Amniotic stem cell (primary cell): ENCODE measurements at places on chromosomes 2 and 18.

GRCh38 chr18:51525453-51526225 is 328.2 kb upstream of the MEX3C start:
- DNase-seq: no peak

DNA sequence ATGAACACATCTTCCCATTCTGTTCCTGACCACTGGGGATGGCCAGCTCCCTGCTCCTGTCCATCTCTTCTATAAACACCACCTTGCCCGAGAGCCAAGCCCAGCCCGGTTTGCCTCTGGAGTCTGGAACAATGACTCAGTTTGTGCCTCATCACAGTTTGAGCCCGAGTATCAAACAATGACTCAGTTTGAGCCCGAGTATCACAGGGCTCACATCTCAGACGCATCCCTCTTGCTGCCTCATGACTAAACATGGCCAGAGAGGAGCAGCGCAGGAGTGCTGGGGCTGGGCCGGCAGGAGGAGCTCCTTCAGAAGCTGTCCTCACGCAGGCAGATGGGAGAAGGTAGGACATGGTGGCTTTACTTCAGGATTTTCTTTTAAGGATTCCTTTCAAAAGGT is 68.7 kb downstream of the PXDN start:
- peak; percentile 92 for DNase-seq

GRCh38 chr18:5842653-5843052 is 52.7 kb downstream of the TMEM200C start:
- DNase-seq: no peak

DNA sequence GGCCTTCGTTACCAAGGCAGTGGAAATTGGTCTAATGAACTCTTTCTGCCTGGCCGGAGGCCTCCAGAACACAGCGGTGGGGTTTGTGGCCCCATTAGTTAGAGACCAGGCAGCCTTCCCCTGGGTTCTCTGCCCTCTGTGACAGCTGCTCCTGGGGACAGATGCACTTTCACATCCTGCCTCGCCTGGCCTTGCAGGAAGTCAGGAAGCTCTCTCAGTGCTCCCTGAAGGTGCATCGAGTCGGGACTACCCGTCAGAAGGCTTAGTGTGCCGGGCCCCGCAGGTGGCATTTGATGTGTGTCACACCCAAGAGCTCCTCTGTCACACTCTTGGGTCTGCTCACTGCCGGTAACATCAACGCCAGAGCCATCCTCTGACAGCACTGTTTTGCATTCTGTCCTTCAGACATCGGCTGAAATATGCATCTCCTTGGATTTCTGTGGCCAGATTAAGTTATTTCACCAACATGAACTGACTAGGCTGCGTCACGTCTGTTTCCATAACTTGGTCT is 158.3 kb downstream of the LDLRAD4 start:
- DNase-seq: no peak

DNA sequence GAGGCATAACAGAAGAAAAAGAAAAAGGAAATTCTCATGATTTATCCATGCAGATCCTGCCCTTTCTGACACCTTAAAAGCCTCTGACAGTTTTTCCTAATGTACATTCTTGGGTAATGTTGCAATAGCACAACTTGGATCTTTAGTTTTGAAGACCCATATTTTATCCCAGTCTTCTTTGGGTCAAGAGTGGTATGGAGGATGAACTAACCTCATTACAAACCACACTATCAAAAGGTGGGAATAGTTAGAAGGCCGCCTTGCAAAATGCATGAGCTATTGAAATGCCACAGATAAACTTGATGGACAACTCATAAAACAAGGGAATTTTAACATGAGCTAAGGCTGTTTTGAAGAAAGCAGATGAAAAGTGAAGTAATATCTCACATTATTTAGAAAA is 1479.8 kb upstream of the ACVR2A start:
- no peak for DNase-seq

- DNase-seq: no peak
Observed at GRCh38 chr2:20755132-20755800, 67.6 kb downstream of the LDAH start.

DNA sequence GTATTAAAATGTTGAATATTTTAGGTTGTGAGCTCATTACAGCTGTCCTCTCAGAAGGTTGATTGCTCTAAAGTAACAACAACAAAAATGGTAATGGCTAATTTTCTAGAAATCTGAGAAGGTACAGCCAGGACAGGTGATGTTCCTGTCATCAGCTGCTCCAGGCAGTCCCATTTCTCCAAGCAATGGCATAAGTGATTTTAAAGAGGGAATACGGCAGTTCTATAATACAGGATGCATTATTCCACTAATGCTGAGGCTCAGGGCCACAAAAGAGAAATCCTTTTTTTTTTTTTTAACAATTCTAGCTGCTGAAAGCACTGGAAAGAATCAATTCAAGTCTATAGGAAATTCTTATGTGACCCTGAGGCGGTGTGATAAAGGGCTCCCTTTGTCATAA is 199.9 kb downstream of the PMAIP1 start:
- DNase-seq: no peak

DNA sequence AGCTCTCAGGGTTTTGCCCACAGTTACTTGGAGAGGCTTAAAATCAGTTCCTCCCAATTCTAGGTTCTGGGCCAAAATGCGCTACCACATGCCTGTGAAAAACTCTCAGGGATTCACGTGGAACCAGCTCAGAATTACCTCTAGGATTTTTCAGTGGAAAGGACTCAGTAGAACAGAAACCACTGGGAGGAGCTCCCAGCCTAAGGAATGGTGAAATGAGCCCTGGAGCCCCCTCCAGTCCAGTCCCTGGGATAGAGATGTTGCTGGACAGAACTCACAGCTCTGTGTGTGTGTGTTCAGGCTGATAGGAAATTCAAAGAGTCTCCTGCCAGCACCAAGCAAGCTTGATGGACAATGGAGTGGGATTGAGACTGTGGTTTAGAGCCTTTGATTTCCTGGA is 21.1 kb upstream of the SLC9A4 start:
- DNase-seq: no peak

GRCh38 chr2:13260402-13260801 is 543.7 kb downstream of the TRIB2 start:
- DNase-seq: no peak

DNA sequence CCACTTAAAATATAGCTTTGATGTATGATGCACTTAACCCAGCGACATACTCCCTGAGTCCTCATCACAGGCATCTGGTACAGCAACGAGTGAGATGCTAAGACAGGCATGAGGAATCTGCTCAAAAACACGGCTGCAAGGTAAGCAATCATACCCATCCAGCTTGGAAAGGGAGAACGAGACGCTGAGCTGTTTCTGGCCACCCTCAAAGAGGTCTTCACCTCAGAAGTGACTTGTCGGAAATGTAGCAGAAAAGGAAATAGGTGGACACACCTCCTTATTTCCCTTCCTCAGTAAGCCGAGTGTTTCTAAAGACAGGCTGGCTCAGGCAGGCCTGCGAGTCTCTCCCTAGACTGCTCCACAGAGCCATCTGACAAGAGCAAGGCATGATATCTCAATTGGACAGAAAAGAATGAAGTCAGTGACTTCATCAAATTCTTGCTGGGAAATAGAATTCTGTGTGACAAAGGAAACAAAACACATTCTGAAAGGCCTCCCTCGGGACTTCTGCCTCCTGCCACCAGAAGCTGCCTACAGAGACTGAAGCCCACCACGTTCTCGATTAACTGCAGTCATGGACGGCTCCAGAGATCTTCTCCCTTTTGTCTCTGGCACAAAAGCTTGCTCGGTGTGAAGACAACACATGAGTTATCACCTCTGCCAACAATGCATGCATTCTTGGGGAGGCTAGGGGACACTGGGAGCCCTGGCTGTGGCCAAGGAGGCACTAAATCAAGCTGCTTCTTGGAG is 84.3 kb downstream of the UXS1 start:
- no peak for DNase-seq

GRCh38 chr2:204693262-204693661 is 148.0 kb downstream of the PARD3B start:
- DNase-seq: no peak

- DNase-seq: no peak
Observed at GRCh38 chr2:99436874-99437273, 52.9 kb downstream of the REV1 start.

GRCh38 chr2:127155028-127155581 is 48.2 kb upstream of the BIN1 start:
- no peak for DNase-seq

GRCh38 chr2:140650825-140651224 is 1480.0 kb downstream of the LRP1B start:
- DNase-seq: no peak

DNA sequence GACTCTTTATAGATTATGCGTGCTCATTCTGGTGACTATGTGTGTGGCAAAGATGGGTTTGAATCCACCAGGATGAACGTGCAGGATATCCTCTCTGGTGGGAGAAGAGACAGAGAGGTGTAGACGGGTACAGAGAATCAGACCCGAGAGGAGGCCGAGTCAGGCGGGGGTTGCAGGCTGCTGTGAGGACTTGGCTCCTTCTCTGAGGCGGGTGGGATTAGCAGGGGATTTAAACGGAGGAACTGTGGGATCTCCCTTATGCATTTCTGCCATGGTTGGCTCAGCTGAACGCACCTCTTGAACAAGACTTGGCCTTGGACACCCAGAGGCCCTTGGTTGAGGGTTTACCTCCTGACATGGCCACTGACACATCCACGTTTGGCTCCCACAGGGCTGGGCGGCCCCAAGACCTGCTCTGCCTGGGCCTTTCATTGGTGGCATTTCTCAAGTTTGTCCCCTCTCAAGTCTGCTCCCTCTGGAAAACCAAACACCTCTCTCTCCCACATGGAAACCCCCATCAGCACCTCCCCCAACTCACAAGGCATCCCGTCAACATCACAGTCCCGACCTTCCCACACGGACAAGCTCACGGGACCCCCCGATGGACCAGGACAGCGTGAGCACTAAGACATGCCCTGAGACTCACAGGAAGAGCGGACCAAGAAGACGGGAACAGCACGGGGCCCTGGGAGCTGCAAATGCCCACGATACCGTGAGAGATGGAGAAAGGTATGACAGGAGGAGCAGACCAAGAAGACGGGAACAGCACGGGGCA is 158.3 kb downstream of the RTP5 start:
- DNase-seq: no peak

- DNase-seq: no peak
Observed at GRCh38 chr2:238091436-238092060, 8.6 kb upstream of the ESPNL start.

GRCh38 chr2:187976259-187976985 is 315.3 kb upstream of the GULP1 start:
- DNase-seq: no peak

DNA sequence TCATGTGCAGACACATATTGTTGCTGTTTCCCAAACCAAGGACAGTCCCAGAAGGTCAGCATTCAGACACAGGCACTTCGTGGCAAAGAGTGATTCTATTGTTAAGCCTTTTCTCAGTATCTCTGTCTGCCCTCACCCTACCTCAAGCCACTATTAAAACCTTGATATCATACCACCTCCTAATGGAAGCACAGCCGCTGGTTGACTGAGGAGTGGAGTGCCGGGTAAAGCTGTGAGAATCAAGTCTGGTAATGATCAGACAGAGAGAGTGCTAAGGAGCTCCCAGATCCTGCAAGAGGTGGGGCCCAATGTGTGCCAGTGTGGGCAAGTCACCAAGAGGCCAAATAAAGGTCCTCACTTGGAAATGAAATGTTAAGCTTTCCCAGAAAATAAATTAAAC is 819.5 kb downstream of the BCL11A start:
- no peak for DNase-seq

DNA sequence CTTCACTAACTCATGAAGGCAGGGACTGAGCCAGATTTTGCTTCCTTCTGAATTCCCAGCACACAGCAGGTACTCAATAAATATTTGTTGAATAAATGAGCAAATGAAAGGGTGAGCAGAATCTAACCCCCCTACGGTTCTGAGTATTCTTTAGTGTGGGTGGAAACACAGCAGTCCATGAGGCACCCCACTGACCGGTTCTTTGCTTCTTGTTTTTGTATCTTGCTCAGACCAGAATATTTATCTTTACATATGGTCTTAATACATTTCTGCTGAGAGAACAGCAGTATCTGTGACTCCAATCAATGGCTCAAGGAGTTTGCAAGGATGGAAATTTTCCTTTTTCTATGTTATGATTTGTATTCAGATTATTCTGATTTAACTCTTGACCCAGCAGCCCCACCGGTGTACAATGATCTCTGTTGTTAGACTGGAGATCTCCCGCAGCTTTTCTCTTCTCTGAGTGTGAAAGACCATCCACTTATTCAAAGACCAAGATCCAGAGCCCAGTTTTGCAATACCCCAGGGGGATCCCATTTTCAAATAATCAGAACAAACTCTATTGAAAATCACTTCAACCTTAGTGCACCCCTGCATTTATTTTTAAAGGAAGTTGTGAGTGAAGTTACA is 506.5 kb upstream of the TNP1 start:
- no peak for DNase-seq

DNA sequence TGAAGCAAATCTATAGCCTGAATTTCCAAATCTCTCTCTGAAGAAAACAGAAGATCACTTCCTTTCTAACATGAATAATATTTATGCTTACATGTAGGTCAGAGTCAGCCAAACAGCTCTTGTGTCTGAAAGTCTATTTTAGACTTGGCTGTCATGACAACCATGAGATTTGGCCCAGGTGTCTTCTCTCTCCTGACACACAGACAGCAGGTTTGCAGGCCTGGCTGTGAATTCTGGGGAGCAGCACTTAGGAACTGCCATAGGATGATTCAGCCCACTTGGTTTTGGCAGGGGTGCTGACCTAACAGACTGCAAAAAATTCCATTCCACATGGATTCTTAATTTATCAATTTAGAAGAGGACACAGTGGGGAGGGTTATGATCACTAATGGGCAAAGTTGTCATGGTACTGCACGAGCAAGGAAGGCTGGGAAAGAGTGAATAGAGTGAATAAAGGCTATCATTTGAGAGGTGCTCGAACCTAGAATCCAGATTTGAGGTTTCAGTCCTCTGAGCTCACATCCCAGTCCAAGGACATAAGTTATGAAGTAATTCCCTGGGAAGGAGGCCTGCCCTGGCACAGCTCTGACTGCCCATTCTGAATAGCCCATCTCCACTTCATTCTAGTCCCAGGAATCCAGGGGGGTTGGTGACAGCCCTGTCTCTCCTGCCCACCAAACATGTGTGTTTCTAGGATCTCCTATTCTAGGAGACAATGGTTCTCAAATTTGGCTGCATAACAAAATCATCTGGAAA is 453.9 kb upstream of the TRIB2 start:
- DNase-seq: no peak

- no peak for DNase-seq
Observed at GRCh38 chr2:141380008-141380979, 750.5 kb downstream of the LRP1B start.

DNA sequence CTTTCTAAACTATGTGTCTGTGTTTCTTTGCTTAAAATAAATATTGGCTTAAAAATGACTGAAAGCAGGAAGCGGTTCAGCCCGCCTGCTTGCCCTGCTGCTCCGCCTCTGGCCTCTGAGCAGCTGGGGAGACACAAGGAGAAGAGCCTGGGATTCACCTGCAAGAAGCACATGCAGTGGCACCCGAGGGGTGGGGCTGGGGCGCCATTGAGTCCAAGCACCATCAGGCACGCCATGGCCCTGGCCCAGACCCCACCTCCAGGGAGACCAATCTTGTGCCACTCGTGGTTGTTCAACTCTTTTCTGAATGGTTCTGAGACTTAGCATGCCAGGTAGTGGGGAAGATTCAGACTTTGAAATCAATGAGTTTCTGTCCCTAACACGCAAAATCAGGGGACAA is 495.5 kb upstream of the MYT1L start:
- DNase-seq: no peak

GRCh38 chr18:13530879-13531387 is 195.4 kb downstream of the FAM210A start:
- DNase-seq: peak; percentile 16

- no peak for DNase-seq
Observed at GRCh38 chr2:100630473-100630977, 67.7 kb downstream of the PDCL3 start.

- DNase-seq: no peak
Observed at GRCh38 chr18:23244401-23244800, 109.1 kb downstream of the CABLES1 start.
